ENCODE measurements at places on chromosomes 1 and 21.

- DNase-seq = no peak
Observed at GRCh38 chr1:12340544-12340930, 110.7 kb downstream of the VPS13D start.

GRCh38 chr1:67408148-67408547 is 22.1 kb downstream of the SERBP1 start:
- DNase-seq = no peak

- DNase-seq = no peak
Observed at GRCh38 chr21:44520326-44521300, 19.4 kb downstream of the KRTAP10-1 start.

- no peak for DNase-seq
Observed at GRCh38 chr1:194378517-194378916, 1192.1 kb upstream of the B3GALT2 start.

GRCh38 chr1:233490488-233490887 is 123.4 kb upstream of the KCNK1 start:
- DNase-seq = no peak

GRCh38 chr1:230272557-230272956 is 153.6 kb downstream of the PGBD5 start:
- DNase-seq = no peak

- DNase-seq = peak; percentile 46
Observed at GRCh38 chr1:1616045-1616790, 918 bp downstream of the MIB2 start.

DNA sequence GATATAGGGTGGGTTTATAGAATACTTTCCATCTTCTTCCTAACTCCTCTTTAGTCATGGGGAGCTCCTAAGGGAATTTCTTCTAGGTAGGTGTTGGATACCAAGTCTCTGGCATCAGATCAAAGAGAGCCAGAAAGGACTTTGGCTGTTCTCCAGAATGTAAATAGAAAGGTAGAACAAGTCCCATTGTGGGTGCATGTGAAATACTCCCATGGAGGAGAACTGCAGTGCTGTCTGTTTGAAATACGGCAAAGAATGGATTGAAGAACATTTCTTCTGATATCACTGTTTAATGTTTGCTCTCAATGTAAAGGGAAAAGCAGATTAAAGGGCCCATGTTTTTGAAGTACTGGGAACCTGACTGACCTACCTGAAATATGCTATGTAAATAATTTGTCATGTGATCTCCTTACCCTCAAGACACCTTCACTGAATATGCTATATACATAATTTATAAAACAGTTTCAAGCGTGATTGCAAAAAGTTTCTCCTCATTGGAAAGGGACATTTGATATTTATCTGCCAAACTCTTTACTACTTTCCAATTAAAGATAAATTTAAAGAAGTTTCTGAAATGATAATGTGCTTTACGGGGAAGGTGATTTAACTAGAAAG is 65.9 kb downstream of the LAMC1 start:
- no peak for DNase-seq

DNA sequence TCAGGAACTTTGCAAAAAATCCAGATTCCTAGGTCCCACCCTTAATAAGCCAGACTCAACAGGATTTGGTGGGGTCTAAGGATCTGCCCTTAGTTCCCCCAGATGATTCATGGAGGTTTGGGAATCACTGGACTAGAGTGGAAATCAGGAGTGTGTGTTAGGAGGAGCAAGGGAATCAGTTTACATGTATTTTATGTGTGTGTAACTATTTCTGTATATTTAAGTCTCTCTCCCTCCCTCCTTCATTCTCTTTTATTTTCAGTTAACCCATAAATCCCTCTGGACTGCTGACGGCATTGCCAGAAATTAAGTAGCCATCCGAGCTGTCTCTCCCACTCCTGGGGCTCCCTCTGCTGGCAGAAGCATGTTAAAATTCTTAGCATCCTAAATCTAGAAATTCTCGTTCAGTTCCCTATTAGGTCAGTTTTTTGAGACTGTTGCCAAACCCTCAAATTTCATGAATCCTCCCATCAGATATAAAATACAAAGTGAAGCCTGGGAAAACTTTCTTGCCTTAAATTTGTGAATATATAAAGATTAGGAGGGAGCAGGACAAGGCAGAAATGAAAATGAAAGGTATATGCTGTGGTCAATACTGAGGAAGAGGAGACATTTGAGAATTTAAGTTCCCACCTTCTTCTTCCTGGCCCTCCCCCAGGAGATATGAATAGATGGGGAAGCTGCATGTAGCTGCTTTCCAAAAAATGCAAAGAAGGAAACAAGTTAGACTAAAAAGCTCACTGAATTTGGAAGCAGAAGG is 11.7 kb upstream of the HSD11B1 start:
- DNase-seq = peak; percentile 79

- DNase-seq = no peak
Observed at GRCh38 chr1:52549267-52549666, 3.6 kb downstream of the TUT4 start.

- DNase-seq = no peak
Observed at GRCh38 chr1:192632641-192633532, 3.1 kb upstream of the RGS13 start.

DNA sequence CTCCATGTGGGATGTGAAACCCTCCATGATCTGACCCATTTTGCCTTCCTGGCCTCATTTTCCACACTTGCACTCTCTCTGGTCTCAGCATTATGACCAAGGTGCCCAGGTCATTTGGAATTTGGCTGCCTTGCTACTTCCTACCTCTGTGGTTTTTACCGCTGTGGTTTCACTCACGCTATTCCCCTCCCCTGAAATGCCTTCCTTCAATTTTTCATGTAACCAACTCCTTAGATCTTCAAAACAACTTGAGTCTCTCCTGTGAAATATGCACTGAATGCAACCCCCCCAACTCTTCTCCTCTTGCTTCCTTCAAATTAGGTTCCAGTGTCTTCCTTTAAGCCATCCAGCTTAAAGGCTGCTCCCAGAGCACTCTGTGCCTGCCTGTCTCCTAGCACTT is 50.1 kb downstream of the PHC2 start:
- DNase-seq = no peak

DNA sequence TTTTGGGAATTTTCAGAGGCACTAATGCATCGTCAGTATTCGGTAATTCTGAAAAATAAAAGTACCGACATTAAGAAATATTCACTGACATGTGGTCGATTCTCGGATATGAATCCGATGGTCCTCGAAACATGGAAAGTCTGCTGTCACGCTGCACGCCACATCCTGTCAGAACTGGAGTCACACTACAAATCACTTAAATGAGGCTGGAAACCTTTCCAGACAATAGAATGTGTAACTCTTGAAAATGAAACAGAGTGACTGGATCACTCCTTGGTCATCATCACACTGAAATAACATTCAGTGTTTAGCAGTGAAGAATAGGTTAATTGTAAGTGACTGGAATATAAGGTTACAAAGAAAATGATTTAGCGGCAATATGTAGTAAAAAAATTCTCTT is 620.1 kb upstream of the ADAMTS5 start:
- DNase-seq = no peak

DNA sequence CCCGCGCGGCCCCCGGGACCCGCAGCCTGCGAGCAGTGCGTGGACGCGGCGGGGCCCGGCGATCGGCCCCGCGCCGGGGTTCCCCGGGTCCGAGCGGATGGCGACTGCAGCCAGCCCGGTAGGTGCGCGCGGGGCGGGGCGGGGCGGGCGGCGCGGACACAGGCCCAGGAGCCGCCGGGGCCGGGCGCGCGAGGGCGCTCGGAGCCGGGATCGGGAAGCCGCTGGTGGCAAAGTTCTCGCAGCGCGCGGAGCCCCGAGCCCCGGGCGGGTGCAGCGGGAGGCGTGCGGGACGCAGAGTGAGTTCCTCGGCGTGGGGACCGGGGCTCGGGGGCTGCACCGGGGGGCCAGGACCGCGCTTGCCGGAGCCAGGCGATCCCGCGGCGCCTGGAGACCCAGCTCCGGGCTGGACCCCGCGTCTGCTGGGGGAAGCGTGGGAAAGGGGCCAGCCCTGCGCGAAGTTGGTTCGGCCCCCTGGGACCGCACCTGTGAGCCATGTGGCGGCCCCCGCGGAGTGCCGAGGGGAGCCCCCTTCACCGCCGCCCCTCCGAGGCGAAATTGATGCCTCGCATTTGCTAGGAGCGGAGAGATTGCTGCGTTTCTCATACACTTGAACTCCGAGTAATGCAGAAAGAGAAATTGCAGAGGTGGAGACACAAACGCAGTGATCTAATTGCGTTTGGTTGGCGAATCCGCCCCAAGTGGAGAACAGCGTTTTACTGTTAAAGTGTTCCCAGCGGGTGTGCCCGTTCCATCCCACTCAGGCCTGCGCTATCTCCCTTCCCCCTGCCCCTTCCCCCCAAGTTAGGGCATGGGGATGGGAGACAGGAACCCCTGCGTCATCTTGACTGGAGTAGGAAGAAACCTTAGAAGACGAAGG is 228.9 kb upstream of the TMEM51 start:
- DNase-seq = no peak

DNA sequence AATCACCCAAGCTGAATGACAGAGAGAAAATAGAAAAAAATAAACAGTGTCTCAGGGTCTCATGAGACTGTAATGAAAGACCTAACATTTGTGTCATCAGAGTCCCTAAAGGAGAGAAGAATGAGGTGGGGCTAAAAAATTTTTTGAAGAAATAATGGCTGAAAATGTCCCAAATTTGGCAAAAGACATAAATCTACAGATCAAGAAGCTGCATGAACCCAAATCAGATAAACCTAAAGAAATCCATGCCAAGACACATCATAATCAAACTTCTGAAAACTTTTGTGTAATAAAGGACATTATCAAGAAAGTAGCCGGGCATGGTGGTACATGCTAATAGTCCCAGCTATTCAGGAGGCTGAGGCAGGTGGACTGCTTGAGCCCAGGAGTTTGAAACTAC is 29.2 kb downstream of the LEMD1 start:
- no peak for DNase-seq

- DNase-seq = no peak
Observed at GRCh38 chr1:1430114-1430982, 5.1 kb upstream of the VWA1 start.

GRCh38 chr1:1127551-1128451 is 11.9 kb upstream of the C1orf159 start:
- DNase-seq = no peak

- peak; percentile 52 for DNase-seq
Observed at GRCh38 chr1:155171836-155172731, 1.0 kb downstream of the KRTCAP2 start.

DNA sequence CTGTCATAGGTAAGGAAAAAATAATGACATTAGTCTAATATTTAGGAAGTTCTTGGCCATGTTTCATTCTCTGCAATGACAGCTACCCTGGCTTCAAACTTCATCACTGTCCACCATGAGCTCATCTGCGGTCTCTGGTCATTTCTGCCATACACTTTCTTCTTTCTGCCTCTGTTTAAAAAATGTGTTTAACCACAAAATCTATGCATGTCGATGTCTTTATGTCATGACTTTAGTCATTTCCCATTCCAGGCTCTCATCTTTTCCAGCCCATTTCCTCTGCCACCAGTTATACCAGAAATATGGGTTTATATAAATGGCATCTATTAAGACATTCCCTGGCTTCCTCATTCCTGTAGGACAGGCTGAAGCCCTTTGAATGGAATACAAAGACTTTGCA is 68.5 kb upstream of the DUSP10 start:
- DNase-seq = no peak

DNA sequence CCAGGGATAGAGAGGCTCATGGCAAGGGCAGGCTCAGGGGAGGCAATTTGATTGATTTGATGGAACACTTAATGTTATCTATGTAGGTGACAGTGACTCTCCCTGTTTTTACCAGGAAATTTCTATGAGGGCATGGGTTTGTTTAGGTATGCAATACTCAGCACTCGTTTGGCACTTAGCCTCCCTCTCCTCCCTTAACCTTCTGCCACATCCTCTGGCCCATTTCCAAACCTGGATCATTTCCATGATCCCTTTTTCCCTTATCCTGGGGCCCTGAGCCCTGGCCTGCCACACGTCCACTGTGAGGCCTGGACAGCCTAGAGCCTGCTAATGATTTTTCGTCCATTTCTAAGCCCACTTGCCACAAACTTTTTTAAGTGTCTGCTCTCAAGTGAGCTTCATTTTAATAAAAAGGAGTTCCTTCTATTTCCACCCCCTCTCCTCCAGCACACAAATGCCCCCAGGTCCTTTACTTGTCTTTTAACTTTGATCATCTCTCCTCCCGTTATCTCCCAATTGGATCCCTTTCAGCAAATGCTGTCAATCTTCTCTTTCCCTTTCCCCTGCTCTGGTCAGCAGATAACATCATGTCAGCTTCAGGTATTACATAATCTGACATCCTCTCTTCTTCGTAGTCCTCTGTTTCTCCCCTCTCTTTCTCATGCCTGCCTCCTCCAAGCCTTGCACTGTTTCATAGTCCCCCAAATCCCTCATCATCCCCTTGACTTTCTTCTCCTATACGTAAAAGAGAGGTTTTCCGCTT is 37.8 kb upstream of the GADD45A start:
- DNase-seq = no peak

DNA sequence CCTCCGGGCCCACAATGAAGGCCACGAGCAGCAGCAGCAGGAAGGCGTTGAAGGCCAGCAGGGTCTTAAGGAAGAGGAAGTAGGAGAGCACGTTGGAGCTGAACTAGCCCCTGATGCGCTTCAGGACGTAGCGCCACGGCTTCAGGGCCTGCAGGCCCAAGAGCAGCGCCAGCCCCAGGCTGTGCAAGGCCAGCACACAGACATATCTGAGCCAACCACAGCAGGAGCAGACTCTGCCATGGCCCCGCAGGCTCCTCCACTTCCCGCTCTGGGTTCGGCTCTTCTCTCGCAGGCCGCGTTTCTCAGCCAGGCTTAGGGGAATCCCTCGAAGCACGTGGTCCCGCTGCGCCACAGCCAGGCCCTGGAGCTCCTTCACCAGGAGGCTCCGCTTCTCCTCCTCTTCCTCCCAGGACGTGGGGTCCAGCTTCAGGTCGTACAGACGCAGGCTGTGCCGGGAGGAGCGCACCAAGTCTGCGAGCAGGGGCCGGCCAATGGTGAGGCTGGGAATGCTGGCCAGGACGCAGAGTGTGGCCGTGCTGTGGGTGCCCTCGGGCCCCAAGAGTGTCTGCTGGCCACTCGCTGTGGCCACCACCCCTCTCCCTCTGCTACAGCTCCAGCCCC is 41.7 kb downstream of the ZNF691 start:
- no peak for DNase-seq

DNA sequence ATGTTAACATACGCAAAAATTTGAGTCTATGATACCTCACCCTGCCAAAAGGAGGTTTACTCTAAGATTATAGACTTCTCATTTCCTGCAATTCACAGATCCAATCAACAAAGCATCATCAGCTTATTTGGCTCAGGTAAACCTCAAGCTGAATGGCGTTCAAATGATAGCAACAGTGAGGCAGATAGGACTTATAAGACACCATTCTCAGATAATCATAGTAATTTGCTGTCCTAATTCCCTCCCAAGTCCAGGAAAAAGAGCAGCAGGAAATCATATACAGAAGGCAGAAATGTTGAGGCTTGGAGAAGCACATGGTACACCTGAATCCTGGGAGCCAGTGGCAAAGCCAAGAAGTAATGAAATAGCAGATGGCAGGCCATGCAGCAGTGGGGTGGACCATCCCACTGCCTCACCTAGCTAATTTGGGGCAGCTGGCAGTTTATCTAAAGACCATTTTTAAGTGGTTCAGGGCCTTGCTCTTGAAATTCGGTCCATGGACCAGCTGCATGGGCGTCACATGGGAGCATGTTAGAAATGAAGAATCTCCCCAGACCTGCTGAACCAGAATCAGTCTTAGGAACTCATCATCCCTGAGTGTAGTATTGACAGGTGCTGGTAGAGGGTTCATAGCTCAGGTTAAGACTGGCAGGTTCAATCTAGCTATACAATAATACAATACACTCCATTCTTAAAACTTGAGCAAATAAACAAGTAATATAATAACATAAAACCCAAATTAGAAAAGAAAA is 57.7 kb downstream of the ASTN1 start:
- no peak for DNase-seq

- DNase-seq = no peak
Observed at GRCh38 chr1:13642306-13643004, 57.5 kb upstream of the PRDM2 start.
